Activated T-helper 1 cell treated with anti-CD3 and anti-CD28 coated beads, Interleukin-2, amount 50 U/mL, for 16 hours (primary cell): ENCODE measurements at places on chromosomes 12 and 14.
A peak's percentile ranks its signal among the peaks of the same experiment; 100 is the strongest.

DNA sequence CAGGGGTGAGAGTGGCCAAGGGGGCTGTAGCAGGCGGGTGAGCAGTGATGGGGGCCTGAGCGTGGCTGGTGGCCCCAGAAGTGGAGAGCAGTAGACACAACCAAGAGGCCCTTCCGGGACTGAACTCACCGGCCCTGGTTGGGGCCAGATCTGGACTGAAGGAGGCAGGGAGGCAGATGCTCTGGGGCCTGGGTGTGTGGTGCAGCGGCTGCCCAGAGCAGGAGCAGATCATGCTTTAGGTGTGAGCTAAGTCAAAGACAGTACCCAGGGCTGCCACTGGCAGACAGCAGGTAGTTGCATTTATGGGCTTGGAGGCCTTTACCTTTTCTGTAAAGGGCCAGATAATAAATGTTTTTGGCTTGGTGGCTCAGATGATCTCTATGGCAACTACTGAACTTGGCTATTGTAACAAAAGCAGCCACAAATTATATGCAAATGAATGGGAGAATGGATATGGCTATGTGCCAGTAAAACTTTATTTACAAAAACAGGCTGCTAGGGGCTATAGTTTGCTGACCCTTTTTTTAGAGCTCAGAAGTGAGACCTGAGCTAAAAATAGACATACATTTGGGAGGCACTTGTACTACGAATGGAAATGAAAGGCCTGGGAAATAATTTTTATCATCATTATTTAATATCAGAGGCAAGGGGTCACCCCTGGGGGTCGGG is 25.6 kb downstream of the SETD1B start:
- DNase-seq, result no peak

- no peak for DNase-seq
These were observed 39.1 kb downstream of the FRS2 start for GRCh38 chr12:69509308-69509736.

DNA sequence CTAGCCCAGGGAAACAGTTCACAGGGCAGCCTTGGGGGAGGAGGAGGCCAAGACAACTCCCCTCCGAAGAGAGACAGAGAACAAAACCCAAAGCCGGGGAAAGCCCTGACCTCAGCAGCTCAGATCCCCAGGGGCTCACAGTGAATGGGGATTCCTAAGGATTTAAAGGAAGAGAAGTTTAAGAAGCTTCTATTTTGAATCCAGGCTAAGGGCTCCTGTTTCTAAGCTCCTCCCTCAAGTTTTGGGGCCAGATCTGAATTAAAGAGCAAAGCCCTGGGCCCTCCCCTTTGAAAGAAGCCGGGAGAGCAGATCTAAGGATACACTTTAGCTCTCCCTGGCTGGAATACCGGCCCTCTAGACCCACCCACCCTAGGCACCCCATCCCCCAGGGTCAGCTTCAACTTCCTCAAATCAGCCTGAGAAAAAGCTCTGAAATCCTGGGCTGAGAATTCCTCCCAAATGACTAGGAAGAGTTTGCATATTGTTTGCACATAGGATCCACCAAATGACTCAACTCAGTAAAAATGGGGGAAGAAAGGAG is 3.9 kb downstream of the KDM2B start:
- DNase-seq, result no peak

DNA sequence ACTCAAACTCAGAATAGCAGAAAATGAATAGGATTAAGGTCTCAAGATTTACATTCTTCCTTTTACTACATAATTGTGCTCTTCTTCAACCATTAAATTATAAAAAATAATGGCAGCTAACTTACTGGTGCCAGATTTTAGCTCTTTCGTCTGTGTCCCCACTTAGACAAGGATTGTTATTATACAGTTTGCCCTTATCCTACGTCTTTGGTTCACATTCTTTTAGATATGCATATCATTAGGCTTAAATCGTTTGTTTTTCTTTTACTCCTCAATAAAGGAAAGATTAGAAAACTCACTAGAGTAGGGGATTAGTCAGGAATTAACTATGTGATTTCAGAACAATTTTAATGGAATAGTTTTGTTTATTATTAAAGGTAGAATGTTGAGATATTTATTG is 129.6 kb upstream of the GARIN2 start:
- no peak for DNase-seq

- no peak for DNase-seq
These were observed 108.3 kb downstream of the CRADD start for GRCh38 chr12:93785249-93786010.

DNA sequence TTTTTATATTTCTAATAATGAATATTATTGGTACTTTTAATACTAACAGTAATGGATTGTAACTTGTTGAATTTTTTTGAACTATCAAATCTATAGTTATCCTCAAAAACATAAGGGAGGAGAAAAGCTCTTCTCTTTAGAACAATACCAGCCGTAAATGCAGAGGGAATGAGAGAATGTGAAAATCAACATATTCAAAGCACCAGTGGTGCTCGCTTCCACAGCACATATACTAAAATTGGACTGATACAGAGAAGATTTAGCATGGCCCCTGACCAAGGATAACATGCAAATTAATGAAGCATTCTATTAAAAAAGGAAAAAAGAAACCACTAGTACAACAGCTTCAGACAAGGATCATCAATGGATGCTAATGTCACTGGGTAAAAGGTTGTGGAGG is 15.8 kb downstream of the R3HDM2 start:
- no peak for DNase-seq

GRCh38 chr12:127083008-127083949 is 1183.7 kb upstream of the TMEM132C start:
- DNase-seq, result no peak

- DNase-seq, result no peak
These were observed 751 bp upstream of the HRK start for GRCh38 chr12:116881877-116882507.

- DNase-seq, result no peak
These were observed 126.9 kb upstream of the RAP1B start for GRCh38 chr12:68483592-68484383.

DNA sequence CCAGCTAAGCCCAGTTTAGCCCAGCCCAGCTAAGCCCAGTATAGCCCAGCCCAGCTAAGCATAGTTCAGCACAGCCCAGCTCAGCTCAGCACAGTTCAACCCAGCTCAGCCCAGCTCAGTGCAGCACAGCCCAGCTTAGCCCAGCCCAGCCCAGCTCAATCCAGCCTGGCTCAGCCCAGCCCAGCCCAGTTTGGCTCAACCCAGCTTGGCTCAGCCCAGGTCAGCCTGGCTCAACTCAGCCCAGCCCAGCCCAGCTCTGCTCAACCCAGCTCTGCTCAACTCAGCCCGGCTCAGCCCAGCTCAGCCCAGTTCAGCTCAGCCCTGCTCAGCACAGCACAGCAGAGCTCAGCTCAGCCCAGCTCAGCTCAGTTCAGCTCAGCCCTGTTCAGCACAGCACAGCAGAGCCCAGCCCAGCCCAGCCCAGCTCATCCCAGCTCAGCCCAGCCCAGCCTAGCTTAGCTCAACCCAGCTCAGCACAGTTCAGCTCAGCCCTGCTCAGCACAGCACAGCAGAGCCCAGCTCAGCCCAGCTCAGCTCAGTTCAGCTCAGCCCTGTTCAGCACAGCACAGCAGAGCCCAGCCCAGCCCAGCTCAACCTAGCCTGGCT is 330.9 kb downstream of the TMEM121 start:
- DNase-seq, result peak; percentile 4

DNA sequence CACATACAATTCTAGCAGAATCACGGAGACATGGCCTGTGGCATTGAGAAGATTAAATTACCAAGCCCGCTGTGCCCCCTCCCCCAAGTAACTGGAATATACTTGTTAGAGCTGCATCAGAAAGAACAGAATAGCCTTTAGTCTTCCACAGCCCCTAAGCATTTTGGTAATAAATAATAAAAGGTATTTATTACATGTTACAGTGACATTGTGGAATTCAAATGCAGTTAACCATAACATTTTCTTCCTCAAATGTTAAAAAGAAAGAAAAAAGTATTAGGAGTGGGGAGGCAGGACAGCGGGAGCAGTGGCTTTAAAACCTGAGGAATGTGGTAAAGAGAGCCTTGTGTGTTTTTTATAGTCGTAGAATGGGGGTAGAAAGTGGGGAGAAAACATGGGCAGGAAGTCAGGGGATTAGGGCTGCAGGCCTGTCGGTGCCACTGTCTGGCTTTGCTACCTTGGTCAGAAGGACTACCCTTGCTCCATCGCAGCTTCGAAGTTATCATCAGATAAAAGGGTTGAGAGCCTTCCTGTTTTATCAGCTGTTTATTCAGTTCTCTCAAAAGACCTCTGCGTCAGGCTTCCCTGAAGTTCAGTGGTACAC is 255.9 kb downstream of the MSRB3 start:
- DNase-seq, result no peak

DNA sequence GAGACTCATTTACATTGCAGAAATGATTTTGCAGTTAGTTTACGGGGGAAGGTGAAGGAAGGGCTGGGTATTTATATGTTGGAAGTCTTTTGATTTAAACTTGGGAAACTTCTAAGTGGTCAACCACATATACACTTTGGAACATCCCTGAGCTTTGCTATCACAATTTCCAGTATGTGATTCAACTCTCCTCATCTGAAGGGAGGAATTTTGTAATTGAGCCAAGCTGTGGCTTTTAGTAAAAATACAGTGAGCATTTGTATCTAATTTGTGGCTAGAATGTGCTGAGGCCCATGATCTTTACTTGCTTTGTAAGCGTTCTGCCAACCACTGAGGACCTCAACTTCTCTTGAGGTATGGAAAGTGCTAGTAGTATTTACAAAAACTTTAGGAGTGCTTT is 235.0 kb upstream of the PDZRN4 start:
- DNase-seq, result no peak

- no peak for DNase-seq
These were observed 117.2 kb downstream of the RGS6 start for GRCh38 chr14:72049462-72049861.

GRCh38 chr12:105482951-105483350 is 152.5 kb downstream of the C12orf75 start:
- no peak for DNase-seq

GRCh38 chr12:25972783-25973182 is 14.3 kb downstream of the RASSF8 start:
- DNase-seq, result no peak

DNA sequence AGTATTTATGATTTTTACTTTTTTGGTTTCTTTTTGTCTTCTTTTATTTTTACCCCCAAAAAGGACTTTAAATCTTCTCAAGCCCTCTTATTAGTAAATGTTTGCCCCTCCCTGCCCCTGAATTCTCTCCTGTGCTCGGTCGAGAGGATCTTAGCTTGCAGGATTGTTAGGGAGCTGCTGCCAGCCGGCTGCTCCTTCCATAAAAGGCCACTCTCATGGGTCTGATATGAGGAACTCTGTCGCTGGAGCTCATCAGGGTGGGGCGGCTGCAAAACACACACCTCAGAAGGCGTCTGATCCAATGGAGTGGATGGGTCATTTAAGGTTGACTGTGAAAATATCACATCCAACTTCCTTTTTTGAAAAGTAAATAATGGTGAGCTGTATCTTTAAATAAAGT is 8.5 kb downstream of the LTBR start:
- no peak for DNase-seq

DNA sequence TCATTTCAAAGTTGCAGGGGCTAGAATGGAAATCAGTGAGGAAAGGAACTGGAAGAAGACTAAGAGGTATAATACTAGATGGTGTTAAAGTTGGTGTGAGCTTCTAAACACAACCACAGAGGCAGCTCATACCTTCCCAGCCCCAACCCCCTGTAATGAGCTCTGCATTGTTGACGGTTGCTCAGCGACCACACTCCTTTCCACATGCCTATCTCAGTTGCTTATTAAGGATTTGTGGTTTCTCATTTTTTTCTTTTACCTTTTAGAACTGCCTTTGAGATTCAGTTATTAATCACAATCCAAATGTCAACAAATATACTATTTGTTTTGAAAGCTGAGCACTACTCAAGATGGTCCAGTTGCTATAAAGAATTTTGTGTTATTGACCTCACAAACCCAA is 62.1 kb upstream of the KIF21A start:
- DNase-seq, result no peak

DNA sequence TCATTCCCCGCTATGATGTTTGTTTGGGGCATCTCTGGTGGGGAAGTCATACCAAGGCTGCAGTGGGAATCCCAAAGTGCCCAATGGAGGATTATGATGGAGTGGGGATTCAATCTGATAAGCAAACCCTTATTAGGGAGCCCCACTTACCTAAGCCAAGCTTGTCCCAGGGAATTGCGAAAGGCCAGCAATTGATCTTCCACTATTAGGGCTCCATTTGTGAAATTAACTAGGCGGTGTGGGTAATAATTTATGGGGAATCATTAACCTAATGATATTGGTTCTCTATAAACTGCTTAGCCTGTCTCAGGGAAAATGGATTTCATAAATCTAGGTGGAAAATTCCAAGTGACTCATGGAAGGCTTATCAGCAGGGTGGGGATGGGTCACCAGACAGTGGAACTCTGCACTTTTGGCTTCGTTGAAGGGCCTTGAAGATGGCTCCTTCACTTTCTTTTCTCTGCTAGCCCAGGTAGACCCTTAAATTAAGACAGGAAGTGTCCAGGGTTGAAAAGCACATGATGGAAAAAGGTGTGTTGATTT is 113.0 kb upstream of the WSCD2 start:
- no peak for DNase-seq

DNA sequence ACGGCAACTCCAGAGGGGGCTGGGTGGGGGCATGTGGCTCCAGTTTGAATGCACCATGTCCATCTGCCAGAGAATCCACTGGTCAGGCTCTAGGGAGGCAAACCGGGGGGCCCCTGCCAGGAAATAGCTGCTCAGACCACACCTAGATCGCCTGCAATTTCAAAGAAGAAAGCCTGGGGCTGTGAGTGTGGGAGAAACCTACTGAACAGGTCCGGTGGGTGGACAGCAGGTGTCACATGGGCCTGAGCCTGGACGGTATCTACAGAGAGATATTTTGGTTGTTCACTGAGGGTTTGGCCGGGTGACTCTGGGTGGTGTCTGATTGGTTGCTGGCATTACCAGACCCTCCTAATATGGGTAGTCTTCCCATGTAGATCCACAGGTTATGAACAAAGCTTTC is 32.0 kb downstream of the DAO start:
- DNase-seq, result no peak

DNA sequence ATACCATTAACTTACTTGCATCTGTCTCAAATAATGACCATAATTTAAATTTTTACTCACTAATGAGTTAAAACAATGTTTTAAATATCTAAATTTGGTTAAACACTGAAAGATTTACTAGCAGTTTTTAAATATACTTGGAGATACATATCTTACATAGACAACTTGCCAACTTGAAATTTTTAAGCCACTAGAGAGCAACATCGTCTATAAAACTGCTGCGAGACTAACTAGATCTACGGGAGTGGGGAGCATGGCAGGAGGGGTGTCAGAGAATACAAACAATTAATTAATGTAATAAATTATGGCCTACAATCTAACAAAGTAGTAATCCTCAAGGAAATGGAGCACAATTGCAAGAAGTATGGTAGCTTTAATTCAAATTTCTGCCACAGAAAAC is 120.4 kb downstream of the LRRIQ1 start:
- no peak for DNase-seq

GRCh38 chr12:104131609-104132008 is 6.4 kb downstream of the NFYB start:
- DNase-seq, result no peak

DNA sequence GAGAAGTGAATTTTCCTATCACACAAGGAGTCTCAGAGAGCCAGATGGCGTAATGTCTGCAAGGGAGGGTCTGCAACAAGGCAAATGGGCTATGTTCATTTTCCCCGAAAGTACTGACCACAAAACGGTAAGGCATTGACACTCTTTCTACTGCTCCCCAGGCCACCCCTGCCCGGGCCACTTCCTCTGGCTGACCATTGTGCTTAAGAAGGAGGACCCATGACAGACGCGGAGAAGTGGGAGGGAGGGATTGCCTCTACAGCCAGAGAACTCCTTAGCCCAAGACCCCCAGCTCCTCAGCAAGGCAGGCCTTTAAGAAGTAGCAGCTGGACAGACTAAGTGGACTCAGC is 1.2 kb downstream of the NCKAP5L start:
- DNase-seq, result no peak
